ENCODE measurements at places on chromosomes 3 and 15. TPM values are rescaled to one million over a fixed set of nuclear protein-coding genes. Genes with fewer than 3 reads are reported as not detected.

GRCh38 chr3:114877378-114878113, 269.5 kb downstream of the ZBTB20 start:
- no peak for DNase-seq
- no peak overlapping the region for H3K4me3 ChIP-seq
- no peaks in the 10 kb centered on the region for H3K27me3 ChIP-seq
- H3K36me3 ChIP-seq, result no peaks in the 10 kb centered on the region
- H3K27ac ChIP-seq, result peak overlapping the region; percentile 17

SPINT1 gene
- total RNA-seq, result 134 TPM

PLA2G4D gene
- total RNA-seq, result not detected

ATR gene
- 18.8 TPM for total RNA-seq

DLEC1 gene
- total RNA-seq, result 0.78 TPM

- no peak overlapping the region for H3K4me3 ChIP-seq
- H3K27me3 ChIP-seq, result peaks cover 11% of the 10 kb centered on the region
- H3K27ac ChIP-seq, result no peak overlapping the region
Measured at GRCh38 chr15:68427366-68427765, 4.6 kb downstream of the ITGA11 start.

ASB14 gene
- not detected for total RNA-seq

DNA sequence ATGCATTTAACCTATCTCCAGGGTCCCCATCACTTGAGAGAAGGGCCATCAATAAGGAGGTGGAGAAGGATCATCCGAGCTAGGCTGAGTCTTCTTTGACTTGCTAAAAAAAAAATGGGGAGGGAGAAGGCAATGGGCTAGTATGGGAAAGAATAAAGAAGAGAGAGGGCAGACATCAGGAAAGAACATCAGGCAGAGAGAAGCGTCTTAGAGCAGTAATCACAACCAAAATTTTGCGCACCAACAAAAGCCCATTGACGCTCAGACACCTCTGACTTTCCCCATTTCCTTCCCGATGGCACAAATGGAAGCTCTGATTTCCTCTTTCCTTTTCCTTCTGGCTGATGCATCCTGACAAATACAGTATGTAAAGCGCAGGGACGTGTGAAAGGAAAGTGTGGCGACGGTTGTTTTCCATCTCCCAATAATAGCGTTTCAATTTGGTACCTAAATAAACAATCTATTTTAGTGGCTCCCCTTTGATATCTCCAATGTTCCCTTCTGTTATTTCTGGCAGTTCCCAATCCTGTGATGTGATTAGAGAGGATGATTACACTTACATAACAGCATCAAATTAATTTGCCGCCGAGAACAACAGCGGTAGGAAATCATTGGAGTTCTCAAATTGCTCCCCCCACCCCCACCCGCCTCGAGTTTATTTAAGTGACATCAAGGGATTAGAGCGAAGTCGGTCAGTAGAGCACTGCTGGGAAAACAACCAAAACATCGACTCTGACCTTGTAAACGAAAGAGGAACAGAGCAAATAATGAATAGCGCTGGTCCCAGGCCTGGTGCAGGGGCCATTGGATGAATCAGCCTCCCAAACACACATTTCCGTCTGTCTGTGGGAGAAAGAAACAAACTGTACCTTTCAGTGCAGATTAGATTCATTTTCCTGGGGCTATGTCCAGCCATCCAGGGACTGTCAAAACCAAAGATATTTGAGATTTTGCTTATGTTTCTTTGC, 273.3 kb upstream of the ICE2 start:
- H3K36me3 ChIP-seq, result no peaks in the 10 kb centered on the region
- no peak overlapping the region for H3K4me3 ChIP-seq
- peak overlapping the region; percentile 63 for H3K27ac ChIP-seq
- H3K4me1 ChIP-seq, result peaks cover 19% of the 10 kb centered on the region
- no peaks in the 10 kb centered on the region for H3K27me3 ChIP-seq

DGKG gene
- 16.2 TPM for total RNA-seq

GRCh38 chr15:77759896-77760592, 127.3 kb upstream of the LINGO1 start:
- H3K36me3 ChIP-seq, result no peaks in the 10 kb centered on the region
- no peak overlapping the region for H3K4me3 ChIP-seq
- no peak for DNase-seq
- H3K27me3 ChIP-seq, result no peaks in the 10 kb centered on the region
- no peaks in the 10 kb centered on the region for H3K4me1 ChIP-seq

DNA sequence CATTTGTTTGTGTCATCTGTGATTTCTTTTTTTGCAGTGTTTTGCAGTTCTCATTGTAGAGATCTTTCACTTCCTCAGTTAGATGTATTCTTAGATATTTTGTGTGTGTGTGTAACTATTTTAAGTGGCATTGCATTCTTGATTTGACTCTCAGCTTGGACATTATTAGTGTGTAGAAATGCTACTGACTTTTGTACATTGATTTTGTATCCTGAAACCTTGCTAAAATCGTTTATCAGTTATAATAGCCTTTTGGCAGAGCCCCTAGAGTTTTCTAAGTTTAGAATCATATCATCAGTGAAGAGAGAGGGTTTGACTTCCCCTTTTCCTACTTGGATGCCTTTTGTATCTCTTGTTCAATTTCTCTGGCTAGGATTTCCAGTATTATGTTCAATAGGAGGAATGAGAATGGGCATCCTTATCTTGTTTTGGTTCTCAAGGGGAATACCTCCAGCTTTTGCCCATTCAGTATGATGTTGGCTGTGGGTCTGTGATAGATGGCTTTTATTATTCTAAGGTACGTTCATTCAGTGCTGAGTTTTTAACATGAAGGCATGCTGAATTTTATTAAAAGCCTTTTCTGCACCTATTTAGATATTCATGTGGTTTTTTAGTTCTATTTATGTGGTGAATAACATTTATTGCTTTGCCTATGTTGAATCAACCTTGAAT, 211.7 kb downstream of the MBNL1 start:
- no peak for DNase-seq
- H3K36me3 ChIP-seq, result no peaks in the 10 kb centered on the region
- H3K27me3 ChIP-seq, result no peaks in the 10 kb centered on the region
- no peak overlapping the region for H3K4me3 ChIP-seq
- no peaks in the 10 kb centered on the region for H3K4me1 ChIP-seq

DNA sequence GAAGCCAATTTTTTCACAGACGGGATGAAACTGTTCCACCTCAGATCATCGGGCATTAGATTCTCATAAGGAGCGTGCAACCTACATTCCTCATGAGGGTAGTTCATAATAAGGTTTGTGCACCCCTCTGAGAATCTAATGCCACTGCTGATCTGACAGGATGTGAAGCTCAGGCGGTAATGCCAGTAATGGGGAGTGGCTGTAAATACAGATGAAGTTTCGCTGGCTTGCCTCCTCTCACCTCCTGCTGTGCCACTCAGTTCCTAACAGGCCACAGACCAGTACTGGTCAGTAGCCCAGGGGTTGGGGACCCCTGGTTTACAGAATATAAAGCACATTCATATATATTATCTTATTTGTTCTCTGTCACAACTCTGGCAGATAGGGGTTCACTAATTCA, 2.1 kb upstream of the LIMD1 start:
- no peaks in the 10 kb centered on the region for H3K27me3 ChIP-seq
- no peak overlapping the region for H3K27ac ChIP-seq
- H3K36me3 ChIP-seq, result no peaks in the 10 kb centered on the region
- DNase-seq, result no peak
- H3K4me3 ChIP-seq, result no peak overlapping the region
- peaks cover 43% of the 10 kb centered on the region for H3K4me1 ChIP-seq

DNA sequence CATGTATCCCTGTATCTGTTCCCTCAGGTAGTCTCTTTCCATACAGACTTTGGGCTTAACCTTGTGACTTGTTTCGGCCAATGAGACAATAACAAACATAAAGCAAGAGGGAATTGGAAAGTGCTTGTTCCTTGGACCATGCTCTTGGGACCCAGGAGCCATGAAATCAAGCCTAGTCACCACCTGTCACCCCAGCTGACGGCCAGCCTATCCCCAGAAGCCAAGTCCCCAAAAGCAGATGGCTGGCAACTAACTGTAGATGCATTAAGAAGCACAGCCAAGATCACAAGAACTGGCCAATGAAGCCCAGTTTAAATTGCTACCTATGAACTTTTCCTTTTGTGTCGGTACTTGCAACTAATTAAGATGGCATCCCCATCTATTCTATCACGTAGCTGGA, 822.0 kb downstream of the CADM2 start:
- H3K4me3 ChIP-seq, result no peak overlapping the region
- no peak for DNase-seq
- no peaks in the 10 kb centered on the region for H3K36me3 ChIP-seq
- no peak overlapping the region for H3K27ac ChIP-seq
- no peaks in the 10 kb centered on the region for H3K4me1 ChIP-seq

TLR9 gene
- total RNA-seq, result 0.26 TPM

DNA sequence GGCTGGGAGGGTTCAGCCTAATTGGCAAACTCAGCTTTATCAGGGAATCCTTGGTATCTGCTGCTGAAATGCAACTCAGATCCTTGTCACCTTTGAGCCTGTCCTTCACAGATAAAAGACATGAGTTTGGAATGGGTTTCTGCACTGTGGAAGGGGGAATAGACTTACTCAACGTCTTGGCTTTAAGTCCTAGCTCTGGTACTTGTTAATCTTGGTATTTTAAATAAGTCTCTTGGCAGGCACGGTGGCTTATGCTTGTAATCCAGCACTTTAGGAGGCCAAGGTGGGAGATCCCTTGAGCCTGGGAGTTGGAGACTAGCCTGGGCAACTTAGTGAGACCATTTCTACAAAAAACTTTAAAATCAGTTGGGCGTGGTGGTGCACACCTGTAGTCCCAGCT, 55.1 kb upstream of the ATOSA start:
- H3K27me3 ChIP-seq, result no peaks in the 10 kb centered on the region
- H3K27ac ChIP-seq, result no peak overlapping the region
- DNase-seq, result no peak
- peaks cover 21% of the 10 kb centered on the region for H3K4me1 ChIP-seq

GRCh38 chr15:74132681-74133651, 2.6 kb downstream of the ISLR2 start:
- H3K4me1 ChIP-seq, result peaks cover 41% of the 10 kb centered on the region
- no peaks in the 10 kb centered on the region for H3K27me3 ChIP-seq
- no peaks in the 10 kb centered on the region for H3K36me3 ChIP-seq
- no peak overlapping the region for H3K27ac ChIP-seq
- DNase-seq, result no peak
- no peak overlapping the region for H3K4me3 ChIP-seq

ARGFX gene
- not detected for total RNA-seq

NR1I2 gene
- total RNA-seq, result 5.4 TPM

UROC1 gene
- not detected for total RNA-seq

DNA sequence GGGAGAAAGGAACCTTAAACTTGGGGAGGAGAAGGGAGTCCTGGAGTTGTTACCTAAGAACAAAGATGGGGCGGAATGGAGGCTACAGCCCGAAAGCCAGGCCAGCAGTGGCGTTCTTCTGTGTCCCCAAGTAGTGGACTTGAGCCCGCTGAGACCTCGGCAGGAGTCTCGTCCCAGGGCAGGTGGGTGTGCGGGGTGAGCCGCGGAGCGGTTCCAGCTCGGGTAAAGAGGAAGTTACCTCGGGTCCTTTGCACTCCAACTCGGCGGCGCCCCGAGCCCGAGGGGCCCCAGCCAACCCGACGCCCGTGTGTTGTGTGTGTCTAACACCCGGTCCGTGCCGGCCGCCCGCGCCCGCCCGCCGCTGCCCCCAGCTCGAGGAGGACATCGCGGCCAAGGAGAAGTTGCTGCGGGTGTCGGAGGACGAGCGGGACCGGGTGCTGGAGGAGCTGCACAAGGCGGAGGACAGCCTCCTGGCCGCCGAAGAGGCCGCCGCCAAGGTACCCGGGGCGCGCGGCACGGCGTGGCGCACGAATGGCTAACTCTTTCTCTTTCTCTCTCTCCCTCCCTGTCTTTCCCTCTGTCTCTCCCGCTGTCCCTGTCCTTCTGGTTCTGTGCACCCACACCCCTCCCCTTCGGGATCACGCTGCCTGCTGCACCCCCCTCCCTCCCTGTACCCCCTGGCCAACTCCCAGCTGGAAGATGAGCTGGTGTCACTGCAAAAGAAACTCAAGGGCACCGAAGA, 959 bp downstream of the TPM1 start:
- no peaks in the 10 kb centered on the region for H3K36me3 ChIP-seq
- H3K27me3 ChIP-seq, result no peaks in the 10 kb centered on the region
- peaks cover 70% of the 10 kb centered on the region for H3K4me1 ChIP-seq
- H3K4me3 ChIP-seq, result peak overlapping the region; percentile 73

SLC35G2 gene
- 7.3 TPM for total RNA-seq

DNA sequence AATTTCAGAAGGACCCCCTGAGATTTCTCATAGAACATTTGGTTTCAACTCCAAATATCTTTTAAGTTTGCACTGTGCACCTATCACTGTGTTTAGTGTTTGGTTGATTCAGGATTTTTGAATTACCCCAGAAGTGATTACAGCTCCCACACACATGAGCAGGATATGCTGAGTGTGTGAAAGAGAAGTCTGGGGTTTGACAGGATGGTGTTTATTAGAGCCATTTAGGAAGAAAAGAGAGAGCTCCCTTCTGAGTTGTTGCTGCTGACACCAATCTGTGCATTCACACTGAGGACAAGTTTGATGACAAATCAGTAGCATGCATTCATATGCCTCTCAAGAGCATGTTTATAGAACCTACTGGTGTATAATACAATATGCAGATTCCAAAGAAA, 118.1 kb downstream of the RPL22L1 start:
- no peak overlapping the region for H3K4me3 ChIP-seq
- H3K27me3 ChIP-seq, result no peaks in the 10 kb centered on the region
- peaks cover 19% of the 10 kb centered on the region for H3K4me1 ChIP-seq
- H3K36me3 ChIP-seq, result no peaks in the 10 kb centered on the region
- DNase-seq, result no peak

LTK gene
- not detected for total RNA-seq

- peaks cover 9% of the 10 kb centered on the region for H3K4me1 ChIP-seq
- H3K4me3 ChIP-seq, result no peak overlapping the region
- H3K36me3 ChIP-seq, result no peaks in the 10 kb centered on the region
- DNase-seq, result peak; percentile 59
Measured at GRCh38 chr15:98983334-98983733, 24.3 kb downstream of the PGPEP1L start.

C3orf20 gene
- total RNA-seq, result not detected

GRCh38 chr3:127221037-127221436, 28.1 kb downstream of the PRR23E start:
- H3K27me3 ChIP-seq, result no peaks in the 10 kb centered on the region
- peaks cover 10% of the 10 kb centered on the region for H3K4me1 ChIP-seq
- H3K4me3 ChIP-seq, result no peak overlapping the region
- H3K36me3 ChIP-seq, result no peaks in the 10 kb centered on the region
- H3K27ac ChIP-seq, result no peak overlapping the region

- H3K27me3 ChIP-seq, result no peaks in the 10 kb centered on the region
- H3K4me1 ChIP-seq, result no peaks in the 10 kb centered on the region
- no peak overlapping the region for H3K27ac ChIP-seq
- H3K4me3 ChIP-seq, result no peak overlapping the region
Measured at GRCh38 chr3:155420406-155420805, 126.9 kb upstream of the STRIT1 start.

- no peaks in the 10 kb centered on the region for H3K36me3 ChIP-seq
- no peak for DNase-seq
- H3K4me1 ChIP-seq, result peaks cover 85% of the 10 kb centered on the region
- H3K27ac ChIP-seq, result no peak overlapping the region
- no peak overlapping the region for H3K4me3 ChIP-seq
Measured at GRCh38 chr3:63950698-63951097, 38.5 kb upstream of the SCAANT1 start.

NOX5 gene
- total RNA-seq, result not detected

LTF gene
- total RNA-seq, result 8.9 TPM

GPR27 gene
- total RNA-seq, result 0.33 TPM

Data from body of pancreas (tissue), 4 donors.